ENCODE measurements at places on chromosomes 13 and 19. TPM values are rescaled to one million over a fixed set of nuclear protein-coding genes. Genes with fewer than 3 reads are reported as not detected.

Gene LGALS14
- total RNA-seq, result not detected

Gene ZSCAN1
- not detected for total RNA-seq

Gene LIG4
- 6.4 TPM for total RNA-seq

Gene NLRP5
- total RNA-seq, result not detected

Gene ATP8B3
- total RNA-seq, result not detected

Gene FGF9
- 4.3 TPM for total RNA-seq

Gene TJP3
- not detected for total RNA-seq

GRCh38 chr13:50812242-50812641 is 31.2 kb downstream of the DLEU7 start:
- DNase-seq, result no peak

DNA sequence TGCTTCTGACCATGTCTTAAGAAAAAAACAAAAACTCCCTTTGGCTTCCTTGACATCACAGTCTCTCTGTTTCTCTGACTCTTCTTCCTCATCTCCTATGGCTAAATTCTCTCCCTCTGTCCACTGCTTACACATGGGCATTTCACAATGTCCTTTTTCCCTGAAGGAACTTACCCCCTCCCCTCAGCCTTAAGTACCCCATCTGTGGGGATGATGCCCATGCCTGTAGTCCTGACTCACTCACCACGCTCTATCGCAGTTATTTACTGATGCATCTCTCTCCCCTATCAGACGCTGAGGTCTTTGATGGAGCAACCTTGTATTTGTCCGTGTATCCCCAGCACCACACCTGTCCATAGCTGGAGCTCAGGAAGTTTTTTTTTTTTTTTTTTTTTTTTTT is 32.4 kb downstream of the ACTN4 start:
- no peak for DNase-seq

DNA sequence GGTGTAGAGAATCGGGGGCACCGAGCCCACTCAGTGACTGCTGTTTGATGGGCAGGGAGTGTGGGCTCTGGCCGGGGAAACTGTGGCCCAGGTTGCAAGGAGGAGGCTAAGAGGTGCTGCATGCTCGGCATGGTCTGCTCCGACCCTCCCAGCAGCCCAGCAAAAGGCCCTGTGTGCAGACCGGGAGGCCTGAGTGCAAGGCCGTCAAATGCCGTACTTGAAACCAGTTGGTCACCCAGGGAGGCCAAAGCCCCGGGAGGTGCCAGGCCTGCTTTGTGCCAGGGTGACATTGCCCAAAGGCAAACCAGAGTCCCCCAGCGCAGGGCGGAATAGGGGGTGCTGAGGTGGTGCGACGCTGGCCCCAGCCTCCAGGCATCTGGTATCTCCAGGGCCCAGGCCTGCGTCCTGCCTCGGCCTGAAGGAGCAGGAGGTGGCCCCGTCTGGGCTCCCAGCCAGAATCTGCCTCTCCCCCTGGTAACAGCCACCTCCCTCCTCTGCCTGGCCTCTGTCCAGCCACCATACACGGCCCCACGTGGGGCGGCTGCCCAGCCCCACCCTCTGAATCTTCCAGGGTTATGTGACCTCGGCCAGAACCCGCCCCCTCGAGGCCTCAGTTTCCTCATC is 4.0 kb downstream of the PIK3R2 start:
- DNase-seq, result peak; percentile 52

GRCh38 chr19:41552558-41552957 is 23.4 kb upstream of the CEACAM21 start:
- no peak for DNase-seq

GRCh38 chr19:49492573-49493405 is 3.4 kb upstream of the RPS11 start:
- DNase-seq, result no peak

DNA sequence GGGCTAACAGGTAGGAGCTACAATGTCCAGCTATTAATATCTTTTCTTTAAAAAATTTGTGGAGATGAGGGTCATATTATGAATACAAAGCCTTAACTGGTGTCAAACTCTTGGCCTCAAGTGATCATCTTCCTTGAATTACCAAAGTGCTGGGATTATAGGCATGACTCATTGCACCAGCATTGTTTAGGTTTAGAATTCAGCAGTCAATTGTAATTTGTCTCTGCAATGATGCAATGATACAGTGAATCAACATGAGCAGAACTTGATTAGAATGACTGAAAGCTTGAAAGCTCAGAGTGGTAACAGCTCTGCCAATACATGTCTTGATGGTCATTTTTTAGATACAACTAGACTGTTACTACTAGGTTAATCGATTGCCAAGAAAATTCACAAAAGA is 752.8 kb upstream of the MIR17HG start:
- DNase-seq, result no peak

DNA sequence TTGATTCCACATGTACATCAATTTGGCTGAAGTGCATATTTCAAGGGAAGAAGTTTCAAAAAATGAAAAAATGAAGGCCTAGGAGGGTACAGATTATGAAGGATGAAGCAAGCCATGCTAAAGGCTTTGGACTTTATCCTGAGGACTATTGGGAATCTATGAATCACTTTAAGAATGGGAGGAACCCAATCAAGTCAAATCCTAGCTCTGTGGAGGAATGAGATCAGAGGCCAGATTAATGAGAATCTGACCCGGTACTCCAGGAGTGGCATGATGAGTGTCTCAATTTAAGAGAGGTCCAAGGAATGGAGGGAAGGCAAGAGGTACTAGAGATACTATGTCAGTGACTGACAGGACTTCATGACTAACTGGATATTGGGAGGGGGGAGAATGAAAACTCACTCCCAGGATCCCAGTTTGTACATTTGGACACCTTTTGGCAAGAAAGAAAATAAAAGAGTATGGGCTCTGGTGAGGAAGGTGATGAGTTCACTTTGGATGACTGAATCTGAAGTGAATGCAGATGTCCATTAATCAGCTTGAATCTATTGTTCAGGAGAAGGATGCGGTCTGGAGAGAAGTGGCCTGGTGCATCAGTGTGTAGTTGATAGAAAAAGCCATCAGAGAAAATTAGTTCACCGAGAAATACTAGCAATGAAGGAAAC is 349.0 kb downstream of the EFNB2 start:
- no peak for DNase-seq

- no peak for DNase-seq
These were observed 1250.7 kb downstream of the UQCRFS1 start for GRCh38 chr19:27962264-27962663.

- DNase-seq, result no peak
These were observed 58.8 kb downstream of the POLR1D start for GRCh38 chr13:27680465-27680864.

- DNase-seq, result no peak
These were observed 110.2 kb downstream of the TEX26 start for GRCh38 chr13:31042481-31043165.

DNA sequence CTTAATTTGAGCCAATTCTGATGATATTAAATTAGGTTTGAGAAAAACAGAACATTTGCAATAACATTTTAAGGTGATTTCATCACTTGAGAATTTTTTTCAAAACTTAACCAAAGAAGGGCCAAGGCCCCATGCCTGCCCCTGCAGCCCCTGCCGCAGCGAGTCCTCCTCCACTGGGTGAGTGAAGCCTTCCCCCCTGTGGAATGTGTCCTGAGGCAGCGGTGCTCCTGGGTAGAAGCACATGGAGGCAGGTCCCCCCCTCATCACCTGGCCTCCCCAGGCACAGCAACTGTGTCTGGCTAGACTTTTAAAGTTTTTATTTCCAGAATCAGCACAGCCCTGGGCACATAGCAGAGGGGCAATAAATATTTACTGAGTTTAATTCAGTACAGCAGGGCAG is 10.8 kb downstream of the SOX1 start:
- DNase-seq, result no peak

- peak; percentile 68 for DNase-seq
These were observed 35.6 kb downstream of the GJA3 start for GRCh38 chr13:20125129-20125782.

GRCh38 chr19:30169196-30169900 is 202.8 kb upstream of the ZNF536 start:
- DNase-seq, result no peak

DNA sequence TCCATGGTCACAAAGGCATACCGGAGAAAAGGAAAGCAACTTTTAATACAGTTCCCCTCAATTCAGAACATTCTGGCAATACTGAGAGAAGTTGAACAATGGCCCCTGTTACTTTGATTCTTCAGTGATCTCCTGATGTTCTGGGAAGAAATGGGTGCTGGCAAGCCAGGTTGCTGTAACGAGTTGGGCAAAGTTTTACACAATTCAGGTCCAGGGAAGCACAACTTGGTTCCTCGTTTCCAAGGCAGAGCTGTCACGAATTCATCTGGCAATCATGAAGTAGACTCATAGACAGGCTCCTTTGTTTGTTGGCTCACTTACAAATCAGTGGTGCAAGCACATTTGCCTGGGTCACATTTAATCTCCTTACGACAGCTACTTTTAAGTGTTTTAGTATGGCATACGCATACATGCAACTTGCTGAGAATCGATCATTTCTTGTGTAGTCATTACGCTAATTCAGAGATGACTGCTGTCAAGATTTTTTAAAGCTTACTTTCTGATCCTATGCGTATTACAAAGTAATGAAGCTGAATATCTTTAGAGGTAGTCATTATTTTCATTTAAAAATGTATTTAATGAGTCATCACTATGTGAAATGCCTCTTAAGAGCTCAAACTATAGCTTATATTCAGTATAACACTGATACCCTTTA is 174.7 kb downstream of the GPC5 start:
- no peak for DNase-seq

GRCh38 chr19:5738423-5738822 is 18.0 kb downstream of the CATSPERD start:
- DNase-seq, result no peak

DNA sequence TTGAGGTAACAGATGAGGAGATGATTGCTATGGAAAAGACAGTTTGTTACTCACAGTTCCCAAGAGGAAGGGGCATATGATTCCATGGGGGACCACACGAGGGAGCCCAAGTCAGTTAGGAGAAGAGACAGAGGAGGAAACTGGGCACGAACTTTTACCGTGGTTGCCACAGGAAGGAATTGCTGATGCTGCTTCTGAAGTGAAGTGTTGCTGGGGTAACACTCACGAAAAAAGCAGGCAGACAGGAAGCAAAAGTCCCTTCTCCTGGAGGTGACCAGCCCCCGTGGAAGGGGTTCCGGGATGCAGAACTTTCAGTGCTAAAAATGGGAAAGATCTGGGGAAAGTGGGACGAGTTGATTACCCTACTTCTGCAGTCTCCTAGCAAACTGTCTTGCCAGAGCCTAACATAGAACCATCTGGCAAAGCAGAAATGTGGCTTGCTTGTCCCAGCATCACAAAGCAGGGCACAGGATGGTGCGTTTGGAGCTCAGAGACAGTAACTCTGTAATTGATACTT is 35.4 kb upstream of the MAP3K10 start:
- DNase-seq, result peak; percentile 36

DNA sequence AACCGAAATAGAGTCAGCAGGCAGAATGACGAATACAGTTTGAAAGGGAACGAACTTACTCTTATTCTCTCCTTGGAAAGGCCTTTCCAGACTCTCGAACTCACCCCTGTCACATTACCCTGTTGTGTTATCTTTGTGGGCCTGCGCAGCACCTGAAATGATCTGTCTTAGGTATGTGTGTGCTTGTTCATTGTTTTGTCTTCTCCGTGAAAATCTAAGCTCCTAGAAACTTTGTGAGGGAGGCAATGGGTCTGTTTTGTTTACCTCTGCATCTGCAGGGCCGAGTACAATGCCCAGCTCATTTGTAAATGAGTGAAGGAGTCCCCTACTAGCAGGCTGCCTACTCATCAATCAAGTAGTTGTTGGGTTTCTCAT is 19.6 kb downstream of the HMGB1 start:
- no peak for DNase-seq

GRCh38 chr13:90233933-90234672 is 1113.4 kb upstream of the MIR17HG start:
- DNase-seq, result no peak

GRCh38 chr19:20044663-20045062 is 5.4 kb upstream of the ZNF682 start:
- no peak for DNase-seq

GRCh38 chr13:75790198-75790970 is 154.3 kb downstream of the LMO7 start:
- DNase-seq, result no peak

DNA sequence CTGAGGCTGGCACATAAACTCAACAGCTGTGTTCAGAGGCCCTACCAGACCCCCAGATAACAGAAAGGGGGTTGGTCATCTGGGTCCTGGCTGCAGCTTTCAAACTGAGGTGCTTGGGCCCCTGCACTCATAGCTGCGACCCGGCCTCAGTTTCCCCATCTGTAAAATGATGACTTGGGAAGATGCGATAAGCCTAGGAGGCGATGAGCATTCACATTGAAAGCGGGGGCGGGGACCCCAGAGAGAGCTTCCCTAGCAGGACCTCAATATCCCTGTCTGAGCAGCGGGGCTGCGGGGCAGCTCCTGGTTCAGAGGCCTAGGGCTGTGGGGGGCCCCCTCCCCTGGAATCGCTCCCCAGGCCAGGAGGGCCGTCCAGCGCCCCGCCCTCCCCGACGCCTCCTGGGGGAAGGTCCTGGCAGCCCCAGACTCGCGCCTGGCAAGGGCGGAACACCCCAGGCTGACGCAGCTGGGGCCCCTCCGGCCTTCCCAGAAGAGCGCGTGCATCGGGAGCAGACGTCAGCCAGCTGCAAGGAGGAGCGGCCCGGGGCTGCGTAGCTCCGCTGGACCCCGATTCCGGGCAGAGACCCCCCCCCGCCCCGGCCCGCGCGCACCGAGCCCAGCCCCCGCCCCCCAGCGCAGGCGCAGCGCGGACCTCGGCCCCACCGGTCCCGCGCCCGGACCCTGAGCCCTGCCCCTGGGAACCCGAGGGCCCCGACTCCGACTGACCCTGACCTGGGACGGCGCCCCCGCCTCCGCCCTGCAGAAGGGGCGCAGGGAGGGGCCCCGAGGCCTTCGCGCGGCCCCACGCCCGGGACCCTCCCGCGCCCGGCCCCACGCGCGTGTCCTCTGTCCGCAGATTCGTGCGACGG is 3.5 kb downstream of the FSTL3 start:
- peak; percentile 74 for DNase-seq

- DNase-seq, result no peak
These were observed 67.9 kb upstream of the ZNF724 start for GRCh38 chr19:23318143-23318542.

DNA sequence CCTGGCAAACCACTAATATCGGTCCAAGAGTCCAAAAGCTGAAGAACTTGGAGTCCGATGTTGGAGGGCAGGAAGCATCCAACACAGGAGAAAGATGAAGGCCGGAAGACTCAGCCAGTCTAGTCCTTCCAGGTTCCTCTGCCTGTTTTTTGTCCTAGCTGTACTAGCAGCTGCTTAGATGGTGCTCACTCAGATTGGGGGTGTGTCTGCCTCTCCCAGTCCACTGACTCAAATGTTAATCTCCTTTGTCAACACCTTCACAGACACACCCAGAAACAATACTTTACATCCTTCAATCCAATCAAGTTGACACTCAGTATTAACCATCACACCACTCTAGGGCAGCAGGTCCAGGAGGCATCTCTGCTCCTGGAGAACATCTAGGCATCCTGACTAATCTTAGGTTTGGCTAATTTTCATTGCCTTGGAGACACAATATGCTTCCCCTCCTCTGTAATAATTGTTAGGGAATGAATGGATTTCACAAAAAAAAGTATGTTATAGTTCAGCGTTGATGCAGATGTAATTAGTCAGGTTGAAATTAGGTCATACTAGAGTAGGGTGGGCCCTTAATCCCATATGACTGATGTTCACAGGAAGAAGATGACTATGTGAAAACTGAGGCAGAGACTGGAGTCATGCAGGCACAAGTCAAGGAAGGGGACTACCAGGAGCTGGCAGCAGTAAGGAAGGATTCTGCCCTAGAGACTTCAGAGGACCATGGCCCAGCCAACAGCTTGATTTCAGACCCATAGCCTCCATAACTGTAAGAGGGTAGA is 183.4 kb downstream of the RBM26 start:
- no peak for DNase-seq

Measured in MG63 (cell line).